ENCODE measurements at places on chromosomes 3 and 15.

DNA sequence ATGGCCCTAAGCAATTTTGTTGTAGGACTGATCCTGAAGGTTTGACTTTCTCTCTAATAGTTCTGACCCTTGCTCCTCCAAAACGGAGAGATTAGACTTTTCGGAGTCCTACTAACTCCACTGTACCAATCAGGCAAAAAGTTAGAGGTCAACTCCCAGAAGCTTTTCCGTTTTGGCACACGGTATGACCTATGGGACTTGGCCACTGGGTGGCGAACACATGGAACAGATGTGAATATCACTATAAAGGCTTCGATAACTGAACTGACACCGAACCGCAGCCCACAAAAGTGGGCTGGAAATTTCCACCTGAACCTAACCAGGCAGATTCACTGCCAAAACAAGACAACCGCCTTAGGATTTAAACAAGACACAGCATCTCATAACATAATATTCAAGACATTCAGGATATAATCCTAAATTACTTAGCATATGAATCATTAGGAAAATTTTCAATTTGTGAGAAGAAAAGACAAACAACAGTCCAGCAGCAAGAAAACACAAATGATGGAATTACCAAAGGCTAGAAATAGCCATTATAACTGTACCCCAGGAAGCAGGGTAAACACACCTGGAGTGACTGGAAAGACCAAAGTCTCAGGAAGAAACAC, 12.2 kb upstream of the TM2D3 start:
- DNase-seq: no peak

- no peak for DNase-seq
Measured at GRCh38 chr15:57353317-57353804, 22.9 kb upstream of the CGNL1 start.

- DNase-seq: no peak
Measured at GRCh38 chr3:155296413-155296812, 2.9 kb upstream of the STRIT1 start.

- DNase-seq: no peak
Measured at GRCh38 chr3:99854756-99855298, 37.2 kb downstream of the CMSS1 start.

DNA sequence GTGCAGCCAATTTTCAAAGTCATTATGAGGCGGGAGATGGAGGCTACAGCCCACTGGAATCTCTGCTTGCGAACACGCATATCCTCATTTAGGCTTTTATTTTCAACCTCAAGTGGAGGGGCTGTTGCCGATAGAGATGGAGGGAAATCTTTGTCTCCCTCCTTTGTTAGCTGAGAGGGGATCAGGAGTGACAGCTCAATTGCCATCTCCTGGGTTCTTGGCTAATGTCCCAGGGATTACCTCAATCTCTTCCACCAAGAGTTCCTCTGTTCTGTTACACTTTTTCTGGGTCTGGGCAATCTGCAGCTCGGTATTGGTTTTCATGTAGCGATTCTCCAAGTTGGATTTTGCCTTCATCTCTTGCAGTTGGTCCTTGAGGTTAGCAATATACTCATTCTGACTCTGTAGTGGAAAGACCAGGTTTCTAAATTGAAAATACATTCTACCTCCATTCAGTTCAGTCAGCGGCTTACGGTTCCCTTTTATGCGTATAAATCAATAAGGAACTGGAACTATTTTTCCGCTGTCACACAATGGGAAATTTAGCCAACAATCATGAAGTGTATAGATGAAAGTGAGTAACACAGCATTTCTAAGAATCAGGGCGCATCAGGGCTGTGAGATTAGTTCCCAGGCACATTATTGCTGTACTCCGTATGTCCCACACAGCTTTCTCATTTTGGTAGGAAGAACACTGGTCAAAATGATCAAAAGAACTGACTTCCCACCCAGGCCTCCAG, 36.2 kb upstream of the RPL35A start:
- DNase-seq: no peak

Measured in activated CD4-positive, CD25-positive, alpha-beta regulatory T cell (primary cell).